ENCODE measurements at places on chromosomes 3 and 15. TPM values are rescaled to one million over a fixed set of nuclear protein-coding genes. Genes with fewer than 3 reads are reported as not detected.
A peak's percentile ranks its signal among the peaks of the same experiment; 100 is the strongest.

DNA sequence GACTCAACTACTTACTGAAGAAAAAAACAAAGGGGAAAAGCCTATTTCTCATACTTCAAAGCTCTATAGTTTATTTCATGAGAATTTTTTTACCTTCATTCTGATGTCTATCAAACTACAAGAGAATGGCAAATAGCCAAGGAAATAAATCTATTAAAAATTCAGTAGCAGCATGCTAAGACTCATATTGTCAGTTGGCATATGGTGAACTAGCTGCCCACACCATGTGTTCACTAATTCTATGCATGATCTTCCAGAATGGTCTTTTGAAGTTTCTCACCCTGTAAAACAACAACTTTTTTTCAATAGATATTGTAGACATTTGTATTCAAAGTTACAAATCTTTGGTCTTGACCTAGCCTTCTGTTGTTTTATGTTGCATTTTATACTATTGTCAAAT is 386.2 kb downstream of the RSL24D1 start:
- DNase-seq = no peak

Gene TJP1
- total RNA-seq = 59.2 TPM

DNA sequence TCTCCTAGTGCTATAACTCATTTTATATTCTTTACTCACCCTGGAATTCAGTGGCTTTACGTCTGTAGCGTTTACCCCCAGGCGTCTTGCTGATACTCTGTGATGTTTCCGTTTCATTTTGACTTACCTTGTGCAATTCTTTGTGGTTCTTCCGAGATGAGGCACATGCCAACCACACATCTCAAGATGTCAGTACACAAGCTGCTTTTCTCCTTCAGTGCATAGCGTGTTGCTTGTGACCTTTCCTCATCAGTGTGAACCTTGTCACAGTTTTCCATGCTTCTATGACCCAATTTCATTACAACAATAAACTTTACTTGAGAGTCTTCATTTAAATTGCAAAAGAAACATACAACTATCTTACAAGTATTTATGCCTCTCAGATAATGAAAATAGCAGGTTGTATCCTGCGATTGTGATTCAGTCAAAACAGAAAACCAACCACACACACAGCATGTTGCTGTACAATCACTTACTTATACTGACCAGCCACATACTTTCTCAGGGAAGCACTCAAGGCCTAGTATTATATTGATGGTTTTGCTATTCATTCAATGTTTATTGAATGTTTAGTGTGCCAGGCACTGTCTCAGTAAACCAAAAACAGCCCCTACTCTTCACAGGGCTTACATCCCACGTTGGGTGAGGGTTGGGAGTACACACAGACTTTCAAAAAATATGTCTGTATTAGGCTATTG is 4.6 kb upstream of the TBL1XR1 start:
- no peak for DNase-seq

Gene ROPN1
- total RNA-seq = not detected

GRCh38 chr3:53120336-53120735 is 9.9 kb downstream of the RFT1 start:
- no peak for DNase-seq

Gene ACTC1
- 9.6 TPM for total RNA-seq

Gene CLRN1
- not detected for total RNA-seq

Gene ITGA11
- total RNA-seq = 1.8 TPM

Gene PLS1
- total RNA-seq = 1.7 TPM

Gene CADPS
- not detected for total RNA-seq

Gene GRAMD2A
- not detected for total RNA-seq

DNA sequence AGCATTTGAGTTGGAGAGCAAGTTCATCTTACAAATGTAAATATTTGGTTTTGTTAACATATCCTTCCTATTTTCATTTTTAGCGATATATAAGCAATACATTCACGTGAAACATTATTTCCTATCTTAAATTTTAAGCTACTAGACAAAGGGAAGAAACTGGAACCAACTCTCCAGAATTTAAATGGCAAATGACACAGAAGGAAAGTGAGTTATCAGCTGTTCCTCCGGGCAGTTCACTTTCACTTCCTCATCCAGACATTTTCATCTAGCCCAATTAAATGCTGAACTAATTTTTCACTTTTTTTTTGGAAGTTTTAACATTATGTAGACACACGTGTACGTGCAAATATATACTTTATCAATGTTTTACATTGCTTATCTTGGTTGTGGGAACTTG is 58.7 kb downstream of the MORC1 start:
- no peak for DNase-seq

DNA sequence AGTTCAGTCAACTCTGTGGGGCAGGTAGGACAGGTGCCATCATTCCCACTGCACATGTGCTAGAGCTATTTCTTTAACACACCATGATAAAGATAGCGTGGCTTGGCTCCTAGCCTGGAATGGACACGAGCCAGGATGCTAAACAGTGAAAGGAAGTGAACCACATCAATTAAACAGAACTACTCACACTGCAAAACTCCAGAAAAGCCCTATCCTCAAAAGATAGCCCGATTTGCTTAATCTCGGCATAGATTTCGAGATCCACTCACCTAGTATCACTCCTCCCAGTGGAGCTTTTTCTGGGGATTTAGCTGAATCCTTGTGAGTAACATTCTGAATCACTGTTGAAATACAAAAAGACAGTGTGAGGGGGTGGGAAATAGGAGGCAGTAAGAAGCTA is 118.0 kb downstream of the ABI3BP start:
- peak; percentile 83 for DNase-seq

DNA sequence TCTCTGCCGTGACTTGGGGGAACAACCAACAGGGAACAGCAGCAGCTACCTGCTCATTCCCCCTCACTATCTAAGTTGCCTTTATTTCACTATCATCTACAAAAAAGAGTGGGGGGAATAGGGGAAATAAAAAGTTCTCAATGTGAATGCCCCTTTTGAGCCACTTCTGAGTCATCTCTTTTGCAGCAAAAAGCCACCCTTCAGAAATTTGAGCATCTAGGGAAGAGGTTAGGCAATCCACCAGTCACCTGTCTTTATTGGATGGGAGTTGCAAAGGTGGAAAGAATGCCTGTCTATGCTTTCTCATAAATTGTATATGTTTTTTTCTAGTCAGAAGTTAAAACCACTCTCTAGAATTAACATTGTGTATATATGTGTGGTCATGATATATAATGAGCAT is 41.1 kb downstream of the GPD1L start:
- DNase-seq = no peak

GRCh38 chr3:71309886-71310285 is 273.6 kb downstream of the FOXP1 start:
- DNase-seq = peak; percentile 38

GRCh38 chr3:38247366-38248035 is 18.1 kb upstream of the SLC22A13 start:
- DNase-seq = peak; percentile 92

Gene AHSG
- not detected for total RNA-seq

Gene UACA
- total RNA-seq = 256 TPM
